Aorta (tissue), 5 donors: ENCODE measurements at places on chromosomes 1 and 21. TPM values are rescaled to one million over a fixed set of nuclear protein-coding genes. Genes with fewer than 3 reads are reported as not detected.

- no peak for DNase-seq
- peaks cover 3% of the 10 kb centered on the region for H3K4me1 ChIP-seq
- H3K27me3 ChIP-seq, result no peaks in the 10 kb centered on the region
- H3K4me3 ChIP-seq, result no peak overlapping the region
- H3K27ac ChIP-seq, result no peak overlapping the region
These were observed 15.6 kb upstream of the PLEKHG5 start for GRCh38 chr1:6507037-6507428.

- H3K36me3 ChIP-seq, result no peaks in the 10 kb centered on the region
- H3K4me3 ChIP-seq, result peak overlapping the region; percentile 45
- H3K4me1 ChIP-seq, result no peaks in the 10 kb centered on the region
- no peak overlapping the region for H3K27ac ChIP-seq
- no peaks in the 10 kb centered on the region for H3K27me3 ChIP-seq
These were observed 68.5 kb downstream of the OBSCN start for GRCh38 chr1:228276174-228276831.

The KDF1 gene
- not detected for total RNA-seq

GRCh38 chr1:93137604-93138292 lies 42.5 kb downstream of the TMED5 start:
- no peaks in the 10 kb centered on the region for H3K4me1 ChIP-seq
- no peak overlapping the region for H3K27ac ChIP-seq
- DNase-seq, result no peak
- peaks cover 1% of the 10 kb centered on the region for H3K27me3 ChIP-seq
- H3K36me3 ChIP-seq, result no peaks in the 10 kb centered on the region

GRCh38 chr1:164061528-164061927 lies 497.5 kb upstream of the PBX1 start:
- no peaks in the 10 kb centered on the region for H3K27me3 ChIP-seq
- no peak overlapping the region for H3K4me3 ChIP-seq
- no peak overlapping the region for H3K27ac ChIP-seq
- peak; percentile 57 for DNase-seq
- no peaks in the 10 kb centered on the region for H3K4me1 ChIP-seq

DNA sequence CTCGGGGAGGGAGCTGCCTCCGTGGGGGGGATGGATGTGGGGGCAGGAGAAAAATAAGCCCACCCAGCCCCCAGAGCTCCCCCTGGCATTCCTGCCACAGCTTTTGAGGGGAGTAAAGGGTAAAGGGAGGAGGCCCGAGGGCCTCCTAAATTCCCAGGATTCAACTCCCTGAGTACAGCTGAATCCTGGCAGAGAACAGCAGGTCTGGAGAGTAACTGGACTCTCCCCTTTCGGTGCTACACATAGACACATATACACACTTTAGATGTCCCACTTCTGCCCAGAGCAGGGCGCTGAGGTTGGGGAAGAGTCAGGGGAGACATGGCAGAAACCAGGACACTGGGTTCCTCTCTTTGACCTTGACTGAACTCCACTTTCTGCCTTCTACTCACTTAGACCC lies 3.0 kb downstream of the KIRREL1 start:
- no peaks in the 10 kb centered on the region for H3K36me3 ChIP-seq
- peak overlapping the region; percentile 27 for H3K4me3 ChIP-seq
- no peaks in the 10 kb centered on the region for H3K27me3 ChIP-seq
- peak overlapping the region; percentile 2 for H3K27ac ChIP-seq
- H3K4me1 ChIP-seq, result no peaks in the 10 kb centered on the region

The TBX19 gene
- 4.1 TPM for total RNA-seq

The NGF gene
- total RNA-seq, result 17.2 TPM

DNA sequence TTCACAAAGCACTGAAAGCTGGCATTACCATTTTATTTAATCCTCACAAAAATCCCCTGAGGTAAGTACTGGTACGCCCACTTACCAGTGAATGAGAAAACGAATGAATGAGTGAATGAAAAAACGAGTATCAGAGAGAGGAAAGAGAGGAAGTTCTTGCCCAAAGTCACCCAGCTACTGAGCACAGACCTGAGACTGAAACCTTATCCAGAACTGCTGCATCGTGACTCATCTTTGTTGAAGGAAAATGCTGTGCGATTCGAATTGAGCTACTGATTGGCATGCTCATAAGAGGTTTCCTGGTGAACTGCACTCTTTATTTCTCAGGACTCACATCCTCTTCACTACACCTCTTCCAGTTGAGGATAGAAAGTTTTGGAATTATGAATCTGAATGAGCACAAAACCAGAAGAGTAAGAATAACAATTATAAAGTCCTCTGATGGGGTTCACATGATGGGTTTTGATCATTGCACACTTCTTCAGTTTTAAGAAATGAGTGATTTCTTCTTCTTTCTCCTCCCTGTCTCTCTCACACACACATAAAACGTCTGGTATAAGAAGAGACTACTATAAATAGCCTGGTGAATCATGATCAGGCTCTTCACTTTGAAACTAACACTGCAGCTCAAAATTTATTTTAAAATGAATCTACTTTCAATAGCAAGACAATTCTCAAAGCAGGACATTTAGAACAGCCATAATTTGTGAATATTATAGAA lies 32.1 kb downstream of the IL12RB2 start:
- no peak overlapping the region for H3K27ac ChIP-seq
- no peaks in the 10 kb centered on the region for H3K27me3 ChIP-seq
- no peak overlapping the region for H3K4me3 ChIP-seq
- H3K36me3 ChIP-seq, result no peaks in the 10 kb centered on the region
- no peak for DNase-seq

The ERICH3 gene
- not detected for total RNA-seq
